Anterior cingulate cortex (tissue), 58 donors: ENCODE measurements at places on chromosomes 1 and 21.

DNA sequence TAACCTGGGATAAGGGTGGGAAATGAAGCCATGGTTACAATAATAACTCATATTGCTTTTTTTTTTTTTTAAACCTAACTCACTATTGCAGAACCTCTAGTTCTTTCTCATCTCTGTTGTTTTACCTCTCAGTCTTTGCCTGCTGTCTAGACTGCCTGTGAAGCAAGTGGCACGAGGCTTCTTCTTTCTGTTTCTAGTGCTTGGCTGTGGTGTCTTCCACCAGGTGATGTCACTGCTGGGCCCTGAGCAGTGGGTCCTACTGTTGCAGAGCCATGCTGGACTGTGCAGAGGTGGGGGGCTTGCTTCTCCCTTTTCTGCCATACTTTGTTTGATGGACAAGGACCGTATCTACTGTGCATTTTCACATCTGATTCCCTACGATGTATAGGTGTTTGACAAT, 51.7 kb downstream of the ZNF326 start:
- DNase-seq, result no peak

DNA sequence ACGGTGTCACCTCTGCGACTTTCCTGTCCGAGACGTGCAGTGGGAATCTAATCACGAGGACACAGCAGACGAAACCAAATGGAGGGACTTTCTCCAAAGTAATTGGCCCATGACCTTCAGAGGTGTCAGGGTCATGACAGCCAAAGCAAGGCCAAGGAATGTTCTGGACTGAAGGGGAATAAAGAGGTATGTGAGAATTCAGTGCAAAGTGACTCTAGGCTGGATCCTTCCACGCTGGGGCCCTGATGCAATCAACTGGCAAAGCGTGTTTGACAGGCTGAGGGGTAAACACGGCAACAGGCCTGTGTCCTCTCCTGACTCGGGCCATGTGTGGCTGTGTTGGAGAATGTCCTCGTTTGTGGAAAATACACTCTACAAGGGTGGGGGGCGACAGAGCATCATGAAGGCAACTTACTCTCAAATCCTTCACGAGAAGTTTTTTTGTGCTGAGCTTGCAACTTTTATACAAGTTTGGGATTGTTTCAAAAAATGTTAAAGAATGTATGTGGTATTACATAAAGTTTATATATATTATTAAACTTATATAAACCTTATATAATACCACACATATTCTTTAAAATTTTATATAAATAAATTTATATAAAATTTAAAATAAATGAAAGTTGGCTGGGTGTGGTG, 1.7 kb downstream of the CFAP74 start:
- no peak for DNase-seq

GRCh38 chr21:45769294-45769693, 125.8 kb downstream of the PCBP3 start:
- DNase-seq, result no peak

GRCh38 chr1:97314685-97315084, 593.1 kb downstream of the PTBP2 start:
- DNase-seq, result no peak

DNA sequence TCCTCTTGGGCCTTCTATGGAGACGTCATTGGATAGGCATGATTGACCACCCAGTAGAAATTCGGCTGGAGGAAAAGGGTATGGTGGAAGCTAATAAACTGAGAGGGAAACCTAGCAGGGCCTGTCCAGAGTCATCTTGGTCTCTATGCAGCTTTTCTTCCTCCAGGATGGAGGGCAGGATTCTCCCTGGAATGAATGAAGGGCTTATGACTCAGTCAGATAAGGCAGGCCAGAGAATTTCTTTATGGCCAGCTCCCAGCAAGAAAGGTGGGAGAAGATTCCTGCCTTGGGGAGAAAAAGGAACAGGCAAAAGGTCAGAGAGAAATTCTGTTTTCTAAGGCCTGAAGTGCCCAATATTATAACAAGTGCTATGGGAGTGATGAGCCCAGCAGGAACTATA, 17.1 kb downstream of the FBLIM1 start:
- no peak for DNase-seq
